ENCODE measurements at places on chromosomes 5 and 9.

- no peak for DNase-seq
Measured at GRCh38 chr9:97362777-97363545, 48.9 kb upstream of the TDRD7 start.

DNA sequence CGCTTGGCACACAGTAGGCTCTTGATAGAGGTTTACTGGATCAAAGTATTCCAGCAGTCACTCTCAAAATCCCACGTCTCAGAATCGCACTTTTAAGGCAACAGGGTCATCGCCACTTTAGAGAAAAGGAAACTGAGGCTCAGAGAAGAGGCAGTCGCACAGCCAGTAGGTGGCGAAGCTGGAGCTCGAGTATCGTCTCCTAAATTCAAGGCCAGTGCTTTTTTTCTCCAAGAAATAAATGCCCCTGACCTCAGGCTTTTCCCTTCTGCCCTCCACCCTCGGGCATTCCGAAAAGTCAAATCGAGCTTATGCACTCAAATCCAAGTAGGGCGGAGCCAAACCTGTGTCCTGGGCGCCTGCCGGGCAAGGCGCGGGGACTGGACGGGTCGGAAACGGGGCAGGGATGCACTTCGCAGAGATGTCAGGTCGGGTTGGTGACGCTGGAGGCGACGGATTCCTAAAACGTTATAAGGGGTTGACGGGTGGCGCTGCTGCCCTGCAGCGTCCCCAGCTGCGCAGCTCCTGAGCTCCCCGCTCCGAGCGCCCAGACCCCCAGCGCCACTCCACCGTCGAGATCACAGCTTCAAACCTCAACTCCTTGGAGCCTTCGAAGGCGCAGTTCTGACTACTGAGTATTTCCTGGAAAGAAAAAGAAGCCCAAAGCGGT, 4.7 kb upstream of the FOXB2 start:
- no peak for DNase-seq

DNA sequence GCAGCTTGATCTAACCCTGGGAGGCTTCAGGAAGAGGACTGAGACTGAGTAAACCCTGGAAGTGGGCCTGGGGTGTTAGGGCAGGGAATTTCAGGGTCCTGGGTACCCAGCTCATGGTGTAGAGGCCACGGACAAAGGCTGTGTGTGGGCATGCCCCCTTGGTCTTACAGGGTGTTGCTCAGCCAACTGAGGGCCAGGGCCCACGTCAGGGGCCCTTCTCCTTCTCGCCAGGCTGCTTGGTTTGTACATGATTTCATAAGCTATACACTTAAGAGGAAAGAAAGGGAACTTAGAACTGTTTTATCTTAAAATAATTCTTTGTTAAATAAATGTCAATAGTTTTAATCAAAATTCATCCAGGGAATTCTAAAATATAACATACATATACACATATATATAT, 95.4 kb downstream of the TLE4 start:
- no peak for DNase-seq

DNA sequence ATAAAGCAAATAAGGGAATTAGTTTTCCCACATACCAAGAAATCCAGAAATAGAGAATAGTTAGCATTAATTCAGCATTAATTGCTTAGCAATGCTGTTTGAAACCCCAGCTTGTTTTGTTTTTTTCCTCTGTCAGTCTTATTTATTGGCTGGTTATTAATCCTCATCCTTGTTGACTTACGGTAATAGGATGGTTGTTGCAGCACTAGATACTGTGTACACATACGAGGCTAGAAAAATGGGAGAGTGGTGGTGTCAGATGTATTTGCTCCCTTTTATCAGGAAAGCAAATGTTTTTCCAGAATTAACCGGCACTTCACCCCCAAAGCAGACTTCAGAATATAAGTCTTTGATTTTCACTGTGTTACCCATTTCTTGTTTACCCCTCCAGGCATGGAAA, 60.4 kb downstream of the ERBIN start:
- no peak for DNase-seq

DNA sequence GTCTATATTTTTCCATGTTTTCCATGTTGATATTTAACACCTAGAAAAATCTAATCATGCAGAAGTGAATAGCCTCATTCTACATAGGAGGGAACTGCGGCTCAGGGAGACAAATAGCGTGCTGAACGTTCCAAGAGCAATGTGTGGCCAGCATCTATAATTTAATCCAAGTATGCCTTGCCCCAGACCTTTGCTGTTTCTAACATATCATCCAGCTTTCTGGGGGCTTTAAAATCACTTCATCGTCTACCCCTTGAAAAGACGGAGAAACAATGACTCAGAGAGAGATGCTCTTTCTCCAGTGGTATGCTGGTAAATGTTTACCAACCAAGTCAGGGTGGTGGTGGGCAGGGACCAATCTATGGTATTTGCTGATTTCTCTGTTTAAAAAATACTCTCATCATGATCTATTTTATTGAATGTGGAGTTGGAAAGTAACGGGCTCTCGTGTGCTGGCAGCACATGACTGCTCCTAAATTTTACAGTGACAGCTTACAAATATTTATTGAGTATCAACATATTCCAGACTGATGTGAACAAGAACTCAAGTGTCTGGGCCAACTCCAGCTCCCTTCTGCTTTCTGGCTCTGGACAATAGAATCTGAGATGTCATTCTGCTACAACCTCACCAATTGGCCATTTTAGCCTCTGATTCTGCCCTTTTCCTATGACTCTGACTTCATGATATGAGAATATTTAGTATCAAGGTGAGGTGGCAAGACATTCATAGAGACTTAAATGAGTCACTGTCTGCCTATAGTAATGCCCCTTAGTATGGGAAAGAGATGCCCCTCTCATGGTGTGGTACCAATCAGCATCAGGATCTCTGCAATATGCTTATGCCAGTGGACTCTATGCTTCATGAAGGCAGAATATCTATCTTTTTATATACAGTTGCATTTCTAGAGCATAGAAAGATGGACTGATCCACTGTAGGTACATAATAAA, 407.4 kb upstream of the TNC start:
- no peak for DNase-seq

GRCh38 chr5:38655691-38656090, 99.2 kb upstream of the LIFR start:
- DNase-seq: no peak

GRCh38 chr9:112245126-112245525, 70.0 kb upstream of the SUSD1 start:
- no peak for DNase-seq
